ENCODE measurements at places on chromosomes 6 and 20.

GRCh38 chr20:20450521-20450920 is 82.6 kb downstream of the INSM1 start:
- DNase-seq: no peak

GRCh38 chr20:37075932-37076685 is 19.7 kb downstream of the RBL1 start:
- no peak for DNase-seq

GRCh38 chr6:157305670-157306653 is 17.4 kb downstream of the TMEM242 start:
- no peak for DNase-seq

DNA sequence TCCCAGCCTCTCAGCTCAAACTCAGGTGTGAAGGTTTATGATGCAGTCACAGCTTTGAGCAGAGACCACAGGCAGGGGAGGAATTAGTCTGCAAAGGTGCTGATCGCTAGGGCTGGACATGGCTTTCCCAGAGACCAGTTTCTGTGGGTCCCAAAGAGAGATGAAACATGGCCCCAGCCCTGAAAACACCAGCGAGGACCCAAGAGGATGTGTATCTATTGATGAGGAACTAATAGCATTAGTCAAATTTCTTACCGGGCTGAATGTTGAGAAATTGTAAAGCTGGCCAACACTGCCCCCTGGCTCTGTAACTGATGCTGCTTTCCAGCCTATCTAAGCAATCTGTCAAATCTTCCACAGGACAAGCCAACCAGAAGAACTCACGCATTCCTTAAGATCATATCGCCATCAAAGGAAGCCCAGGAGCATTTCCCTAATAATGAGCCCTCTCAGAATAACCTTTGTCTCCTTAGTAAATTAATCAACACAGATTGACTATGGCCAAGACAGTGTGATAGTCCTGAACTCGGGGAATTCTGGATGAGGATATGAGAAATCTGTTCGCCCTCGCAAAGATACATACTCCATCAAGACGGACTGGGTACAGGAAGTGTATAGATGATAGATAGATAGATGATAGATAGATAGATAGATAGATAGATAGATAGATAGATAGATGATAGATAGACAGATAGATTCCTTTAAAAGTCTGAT is 7.8 kb upstream of the ACSS1 start:
- peak; percentile 75 for DNase-seq

DNA sequence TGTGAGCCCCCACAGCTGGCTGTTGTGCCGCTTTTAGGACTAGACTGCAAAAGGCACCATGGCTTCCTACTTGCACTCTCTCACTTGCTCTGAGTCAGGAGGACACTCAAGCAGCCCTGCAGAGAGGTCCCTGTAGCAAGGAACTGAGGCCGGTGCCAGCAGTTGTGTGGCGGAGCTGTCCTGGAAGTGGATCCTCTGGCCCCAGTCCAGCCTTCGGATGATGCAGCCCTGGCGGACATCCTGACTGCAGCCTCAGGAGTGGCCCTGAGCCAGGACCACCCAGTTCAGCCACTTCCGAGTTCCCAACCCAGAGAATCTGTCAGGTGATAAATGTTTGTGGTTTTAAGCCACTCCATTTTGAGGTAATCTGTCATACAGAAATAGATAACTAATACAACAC is 17.5 kb downstream of the CTCFL start:
- no peak for DNase-seq

GRCh38 chr20:58716476-58717277 is 24.1 kb downstream of the NPEPL1 start:
- peak; percentile 22 for DNase-seq

- DNase-seq: no peak
These were observed 142.5 kb downstream of the ZMYND8 start for GRCh38 chr20:47213966-47214365.

DNA sequence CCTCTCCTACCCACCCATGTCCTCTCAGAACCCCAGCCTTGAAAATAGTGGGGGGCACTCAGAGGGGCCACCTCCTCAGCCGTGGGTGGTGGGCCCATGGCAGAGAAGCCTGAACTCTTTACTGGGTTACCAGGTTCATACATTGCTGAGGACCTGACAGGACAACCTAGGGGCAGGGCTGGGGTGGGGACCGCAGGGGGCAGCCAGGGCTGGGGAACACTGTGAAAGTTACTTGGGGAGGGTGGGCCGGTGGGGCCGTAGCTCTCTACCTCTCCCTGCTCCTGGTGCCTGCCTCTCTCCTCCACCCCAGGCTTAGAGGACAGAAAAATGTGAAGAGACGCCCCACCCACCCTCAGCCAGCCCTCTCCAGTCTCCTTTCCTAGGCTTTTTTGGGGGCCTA is 15.4 kb downstream of the MDFI start:
- DNase-seq: no peak

- DNase-seq: no peak
These were observed 27.6 kb upstream of the CGA start for GRCh38 chr6:87122477-87122876.

GRCh38 chr6:40760887-40761286 is 173.7 kb upstream of the LRFN2 start:
- DNase-seq: no peak

DNA sequence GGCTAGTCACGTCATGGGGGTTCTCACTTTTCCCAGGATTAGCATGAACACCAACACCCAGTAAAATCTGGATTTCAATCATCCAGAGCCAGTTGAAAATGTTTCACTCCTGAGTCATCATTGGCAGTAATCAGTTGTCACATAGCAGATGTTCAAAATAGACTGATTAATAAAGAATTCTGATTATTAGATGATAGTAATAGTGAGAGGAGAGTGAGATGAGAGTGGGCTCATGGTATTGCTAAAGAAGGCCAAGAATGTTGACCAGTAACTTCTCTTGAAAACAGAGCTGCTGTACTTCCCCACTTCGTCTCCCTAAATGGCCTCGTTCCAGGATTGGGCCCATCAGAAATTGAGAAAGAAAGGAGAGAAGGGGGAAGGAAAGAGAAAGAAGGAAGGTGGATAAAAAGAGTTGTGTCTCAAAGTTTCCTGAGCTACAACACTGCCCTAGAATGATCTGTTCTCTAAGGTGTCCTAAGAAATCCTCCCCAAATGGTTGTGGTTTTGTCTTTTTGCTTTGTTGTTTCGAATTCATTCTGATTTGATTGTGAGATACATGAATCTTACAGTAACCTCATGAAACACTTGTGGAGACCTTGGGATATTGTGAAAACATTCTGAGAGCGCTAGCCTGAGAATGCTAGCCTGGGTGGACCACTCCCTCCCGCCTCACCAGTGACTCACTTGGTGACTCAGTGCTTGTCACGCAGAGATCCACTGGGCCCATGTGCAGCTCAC is 502.2 kb upstream of the JARID2 start:
- DNase-seq: no peak

DNA sequence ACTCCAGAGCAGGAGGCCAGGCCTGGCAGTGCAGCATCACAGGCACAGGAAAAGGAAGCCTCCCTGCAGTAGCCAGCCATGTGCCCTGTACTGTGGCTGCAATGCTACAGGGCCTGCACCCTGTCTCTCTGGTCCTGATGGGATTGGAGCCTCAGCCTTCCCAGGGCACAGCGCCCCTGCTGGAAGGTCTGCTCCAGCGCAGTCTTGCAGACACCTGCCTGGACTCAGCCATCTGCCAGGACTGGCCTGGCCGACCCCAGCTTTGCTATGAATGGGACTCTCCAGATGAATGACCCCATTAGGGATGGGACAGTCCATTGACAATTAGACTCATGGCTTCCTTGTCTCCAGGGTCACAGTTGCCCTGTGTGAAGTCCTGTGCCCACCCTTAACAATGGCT is 251.6 kb downstream of the ERMARD start:
- no peak for DNase-seq

- DNase-seq: peak; percentile 89
These were observed 27.9 kb downstream of the DNMT3B start for GRCh38 chr20:32789896-32790750.

GRCh38 chr6:152916035-152916434 is 66.8 kb downstream of the FBXO5 start:
- DNase-seq: no peak

DNA sequence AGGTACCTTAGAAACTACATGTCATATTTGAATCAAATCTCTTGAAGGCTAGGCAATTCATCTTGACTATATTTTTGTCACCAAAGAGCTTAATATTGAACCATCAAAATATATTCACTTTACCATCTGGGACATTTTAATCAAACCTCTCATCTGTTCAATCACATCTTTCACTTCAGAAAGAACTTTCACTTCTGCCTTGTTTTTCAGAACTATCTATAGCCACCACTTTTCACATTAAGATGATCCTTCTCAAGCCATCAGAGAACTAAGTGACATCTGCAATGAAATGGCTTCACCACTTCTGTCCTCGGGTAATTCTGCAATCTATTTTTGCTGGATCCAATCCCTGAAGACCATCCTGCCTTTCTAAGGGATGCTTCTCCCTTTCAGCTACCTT is 57.8 kb downstream of the OR2B2 start:
- DNase-seq: peak; percentile 20

- DNase-seq: peak; percentile 56
These were observed 17.6 kb downstream of the PLAGL2 start for GRCh38 chr20:32189691-32190615.

GRCh38 chr6:14759976-14760672 is 485.7 kb upstream of the JARID2 start:
- peak; percentile 36 for DNase-seq

GRCh38 chr6:36858407-36858981 is 16.1 kb downstream of the PPIL1 start:
- DNase-seq: no peak

- DNase-seq: no peak
These were observed 163.4 kb upstream of the SLC24A3 start for GRCh38 chr20:19048995-19049501.

GRCh38 chr20:23128461-23129125 is 42.5 kb upstream of the CD93 start:
- no peak for DNase-seq

DNA sequence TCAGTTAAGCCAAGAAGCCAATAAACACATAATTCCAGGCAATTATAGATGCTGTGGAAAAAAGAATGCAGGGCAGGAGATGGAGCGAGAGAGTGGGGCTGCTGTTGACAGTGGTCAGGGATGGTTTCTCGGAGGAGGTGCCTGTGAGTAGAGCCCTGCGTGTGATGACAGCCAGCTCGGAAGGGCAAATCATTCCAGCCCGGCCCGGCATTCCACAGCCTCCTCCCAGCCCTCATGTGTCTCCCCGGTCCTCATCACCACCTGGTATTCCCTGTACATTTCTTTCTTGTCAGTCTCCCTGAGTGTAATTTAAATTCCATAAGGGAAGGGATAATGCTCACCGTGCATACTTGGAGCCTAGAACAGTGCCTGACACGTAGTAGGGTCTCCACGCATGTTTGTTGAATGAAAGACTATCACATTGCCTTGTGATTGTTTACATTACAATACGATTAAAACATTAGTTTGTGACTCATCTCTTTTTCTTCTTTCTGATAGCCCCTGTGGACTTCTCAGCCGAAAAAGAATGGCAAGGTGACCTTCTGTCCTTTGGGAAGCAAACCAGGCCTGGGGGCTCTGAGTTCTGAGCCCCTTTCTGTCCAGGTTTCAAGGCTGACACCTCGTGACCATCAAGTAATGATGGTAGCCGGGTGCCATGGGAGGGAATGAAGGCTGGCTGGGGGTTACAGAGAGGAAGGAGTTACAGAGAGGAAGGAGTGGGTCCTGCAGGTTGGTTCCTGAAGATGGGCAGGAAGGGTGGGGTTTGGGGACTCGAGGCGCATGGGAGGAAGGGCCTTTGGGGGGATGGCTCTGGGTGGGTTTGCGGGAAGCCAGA is 379.5 kb upstream of the SULF2 start:
- DNase-seq: no peak

GRCh38 chr6:105136431-105137350 is 43.1 kb downstream of the POPDC3 start:
- DNase-seq: peak; percentile 77

- no peak for DNase-seq
These were observed 100.7 kb downstream of the CDH26 start for GRCh38 chr20:60058879-60059278.

DNA sequence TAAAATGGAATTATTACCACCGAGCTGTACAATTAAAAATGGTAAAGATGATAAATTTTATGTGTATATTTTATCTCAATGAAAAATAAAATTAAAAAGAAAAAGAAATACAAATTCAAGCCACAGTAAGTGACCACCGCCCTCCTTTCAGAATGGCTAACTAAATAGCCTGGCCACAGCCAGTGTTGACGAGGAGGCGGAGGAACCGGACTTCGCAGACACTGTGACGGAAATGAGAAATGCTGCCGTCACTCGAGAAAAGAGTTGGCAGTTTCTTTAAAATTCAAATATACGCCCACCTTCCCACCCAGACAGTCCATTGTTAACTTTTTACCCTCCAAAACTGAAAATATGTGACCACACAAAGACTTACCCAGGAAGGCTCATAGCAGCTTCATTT is 50.0 kb downstream of the FOXF2 start:
- DNase-seq: no peak

- no peak for DNase-seq
These were observed 185.7 kb downstream of the MTHFD1L start for GRCh38 chr6:151051164-151051563.

DNA sequence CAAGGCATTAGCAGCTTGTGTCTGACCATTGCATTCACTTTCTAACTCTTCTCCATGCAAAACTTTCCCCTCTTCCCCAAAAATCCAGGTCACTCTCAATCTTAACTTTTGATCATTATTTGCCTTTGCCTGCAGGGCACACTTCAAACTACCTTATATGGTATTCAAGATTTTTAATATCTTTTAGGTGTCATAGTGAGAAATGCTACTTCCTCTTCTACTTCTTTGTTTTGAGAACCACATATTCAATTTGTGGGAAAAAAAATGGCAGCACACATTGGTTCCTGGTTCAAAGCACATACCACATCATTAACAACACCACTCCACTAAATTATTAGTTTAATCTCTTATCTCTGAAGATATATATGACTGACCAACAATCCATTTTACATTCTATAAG is 1267.0 kb upstream of the CITED2 start:
- DNase-seq: no peak

DNA sequence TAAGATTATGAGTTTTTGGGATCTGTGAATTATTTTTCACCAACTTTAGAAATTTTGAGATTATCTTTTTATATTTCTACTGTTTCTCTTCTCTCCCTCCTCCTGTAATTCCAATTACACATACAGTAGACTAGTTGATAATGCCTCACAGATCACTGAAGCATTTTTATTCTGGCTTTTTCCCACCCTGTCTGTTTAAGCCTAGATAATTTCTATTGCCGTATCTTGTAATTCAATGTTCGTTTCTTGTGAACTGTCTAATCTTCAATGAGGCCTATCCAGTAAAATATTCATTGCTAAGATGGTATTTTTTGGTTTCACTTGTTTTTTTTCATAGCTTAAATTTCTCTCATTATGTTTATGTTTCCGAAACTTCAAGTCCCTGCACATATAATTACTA is 12.0 kb downstream of the MDN1 start:
- no peak for DNase-seq

- DNase-seq: no peak
These were observed 117.0 kb upstream of the HMGCLL1 start for GRCh38 chr6:55696041-55696440.

GRCh38 chr6:18359237-18359885 is 27.8 kb upstream of the RNF144B start:
- DNase-seq: peak; percentile 23

Data from GM13977 (cell line).